ENCODE measurements at places on chromosomes 6 and 20. TPM values are rescaled to one million over a fixed set of nuclear protein-coding genes. Genes with fewer than 3 reads are reported as not detected.

- DNase-seq: no peak
These were observed 415.5 kb upstream of the MAN1A1 start for GRCh38 chr6:119764927-119765681.

The RSPO3 gene
- not detected for total RNA-seq

DNA sequence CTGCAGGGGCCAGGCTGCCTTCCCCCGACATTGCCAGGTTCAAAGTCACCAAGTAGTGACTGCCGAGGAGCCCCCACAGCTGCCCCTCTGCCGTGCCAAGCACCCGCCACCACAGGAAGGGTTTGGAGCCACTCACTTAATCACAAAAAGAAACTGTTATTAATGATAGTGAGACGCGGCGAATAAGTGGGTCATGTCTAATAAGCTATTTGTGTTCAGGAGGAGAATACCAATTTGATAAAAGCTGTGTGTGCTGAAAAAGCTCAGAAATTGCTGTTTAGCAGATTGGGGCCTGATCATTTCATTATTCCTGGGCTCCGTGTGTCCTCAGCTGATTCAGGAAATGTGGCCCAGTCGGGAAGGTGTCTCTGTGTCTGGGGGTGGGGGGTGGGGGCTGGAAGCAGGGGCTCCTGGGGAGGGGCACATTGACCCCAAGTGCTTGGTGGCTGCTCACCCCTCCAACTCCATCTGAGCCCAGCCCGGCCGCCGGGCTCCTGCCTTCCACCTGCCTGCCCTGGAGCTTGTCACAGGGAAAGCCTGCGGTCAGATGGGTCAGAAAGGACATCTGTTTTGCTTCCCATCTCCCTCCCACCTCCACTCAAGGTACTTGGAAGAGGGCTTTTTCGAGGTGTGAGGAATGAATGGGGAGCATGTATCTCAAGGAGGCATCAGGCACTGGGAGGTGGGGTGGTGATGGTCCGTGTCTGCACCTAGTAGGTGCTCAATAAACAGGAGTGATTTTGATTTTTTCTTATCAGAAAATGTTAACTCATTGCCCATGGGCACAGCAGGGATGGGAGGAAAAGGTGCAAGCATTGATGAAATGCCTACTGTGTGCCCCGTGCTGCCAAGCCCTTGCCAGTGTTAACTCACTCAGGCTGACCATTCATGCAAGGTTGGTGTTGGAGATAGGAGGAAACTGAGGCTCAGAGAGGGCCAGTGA lies 3.0 kb downstream of the VSTM2L start:
- no peak for DNase-seq

DNA sequence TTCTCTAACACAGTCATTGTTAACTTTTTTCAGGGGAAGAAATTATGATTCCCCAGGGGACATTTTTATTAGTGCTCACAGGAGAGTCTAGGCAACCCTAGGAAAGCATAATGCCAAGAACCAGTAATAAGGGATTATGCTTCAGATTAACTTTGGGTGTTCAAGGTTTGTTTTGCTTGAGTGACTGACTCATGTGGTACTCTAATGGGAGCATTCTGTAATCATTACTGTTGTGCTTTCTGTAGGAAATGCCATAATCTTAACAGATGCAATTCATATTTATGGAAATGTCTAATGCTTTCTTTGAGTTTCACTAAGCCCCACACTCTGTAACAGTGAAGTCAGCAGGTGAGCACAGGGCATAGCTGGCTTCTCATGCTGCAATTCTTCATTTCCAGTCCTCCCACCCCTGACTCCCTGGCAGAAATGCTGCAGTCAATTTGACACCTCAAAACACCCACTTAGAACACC lies 263.4 kb upstream of the MAN1A1 start:
- no peak for DNase-seq

The SLC17A1 gene
- total RNA-seq: not detected

DNA sequence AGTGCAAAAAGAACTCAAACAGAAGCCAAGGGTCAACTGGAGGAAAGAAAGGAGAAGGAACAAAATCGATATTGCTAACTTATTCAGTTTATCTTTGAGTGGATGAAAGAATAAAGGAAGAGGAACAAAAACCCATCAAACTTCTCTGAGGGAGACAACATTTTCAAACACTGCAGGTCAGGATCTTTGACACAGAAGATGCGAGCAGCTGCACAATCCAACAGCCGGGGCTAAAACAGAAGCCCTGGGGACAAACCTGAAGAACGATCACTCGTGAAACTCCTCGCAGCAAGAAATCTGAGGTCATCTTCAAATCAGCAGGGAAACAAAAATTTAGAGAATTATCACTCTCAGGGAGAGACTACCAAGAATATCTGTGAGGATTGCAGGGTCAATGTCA lies 14.2 kb downstream of the SLC23A2 start:
- no peak for DNase-seq

DNA sequence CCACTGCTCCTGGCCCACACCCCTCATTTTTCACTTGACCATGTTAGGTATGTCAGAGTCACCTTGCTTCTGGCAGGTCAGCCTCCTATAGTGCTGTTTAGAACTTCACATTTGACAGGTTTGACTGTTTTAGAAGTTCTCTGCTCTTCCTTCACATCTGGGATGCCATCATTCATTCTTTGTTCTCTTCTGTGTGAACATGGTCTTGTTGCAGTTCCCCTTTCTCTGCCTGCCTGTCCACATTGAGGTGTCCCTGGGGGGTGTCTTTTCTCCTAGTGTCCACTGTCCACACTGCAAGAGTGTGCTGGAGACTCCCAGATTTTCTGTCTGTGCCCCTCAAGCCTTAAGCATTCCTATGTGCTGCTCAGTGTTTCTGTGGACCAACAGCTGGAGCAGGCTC lies 89.5 kb downstream of the JARID2 start:
- DNase-seq: no peak

The CNR1 gene
- total RNA-seq: 6.0 TPM

The NOX3 gene
- total RNA-seq: not detected

The AKIRIN2 gene
- total RNA-seq: 32.9 TPM

DNA sequence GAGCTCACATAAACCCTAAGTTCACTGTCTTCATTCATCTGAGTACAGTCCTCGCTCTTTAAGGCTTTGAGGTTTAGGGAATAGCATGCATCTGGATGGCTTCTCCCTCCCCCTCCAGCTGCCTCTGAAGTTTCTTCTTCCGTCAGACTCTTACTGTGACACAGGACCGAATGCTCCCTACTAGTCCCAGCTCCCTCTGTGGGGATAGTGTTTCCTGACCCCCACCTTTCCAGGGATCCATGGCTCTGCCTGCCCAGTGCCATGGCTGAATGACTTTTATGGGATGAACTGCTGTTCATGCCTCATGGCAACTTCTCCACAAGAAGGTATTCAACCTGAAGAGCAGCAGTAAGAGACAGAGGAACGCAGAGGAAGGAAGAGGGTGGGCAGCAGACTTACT lies 79.8 kb upstream of the EMILIN3 start:
- no peak for DNase-seq

GRCh38 chr6:47477497-47478232 lies at the start of gene CD2AP:
Gene CD2AP (plus strand): TSS chr6:47477789. CDS start chr6:47478245, 456 bp downstream.
- peak; percentile 95 for DNase-seq

GRCh38 chr6:111841822-111842221 lies 31.4 kb downstream of the FYN start:
- DNase-seq: no peak

The TSBP1 gene
- not detected for total RNA-seq

The CASP8AP2 gene
- total RNA-seq: 11.3 TPM

DNA sequence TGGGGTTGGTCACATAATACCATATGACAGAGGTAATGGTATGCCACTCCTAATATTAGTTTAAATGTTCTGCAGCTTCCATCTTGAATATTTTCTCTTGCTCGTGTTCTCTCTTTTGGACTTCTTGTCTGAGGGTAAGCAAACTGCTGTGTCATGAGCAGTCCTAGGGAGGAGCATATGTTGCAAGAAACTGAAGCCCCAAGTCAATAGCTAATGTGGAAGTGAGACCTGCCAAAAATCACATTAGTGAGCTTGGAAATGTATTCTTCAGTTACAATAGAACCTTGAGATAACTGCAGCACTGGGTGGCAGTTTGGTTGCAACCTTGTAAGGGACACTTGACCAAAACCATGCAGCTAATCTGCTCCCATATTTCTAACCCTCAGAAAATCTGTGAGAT lies 178.2 kb upstream of the IMPG1 start:
- no peak for DNase-seq

DNA sequence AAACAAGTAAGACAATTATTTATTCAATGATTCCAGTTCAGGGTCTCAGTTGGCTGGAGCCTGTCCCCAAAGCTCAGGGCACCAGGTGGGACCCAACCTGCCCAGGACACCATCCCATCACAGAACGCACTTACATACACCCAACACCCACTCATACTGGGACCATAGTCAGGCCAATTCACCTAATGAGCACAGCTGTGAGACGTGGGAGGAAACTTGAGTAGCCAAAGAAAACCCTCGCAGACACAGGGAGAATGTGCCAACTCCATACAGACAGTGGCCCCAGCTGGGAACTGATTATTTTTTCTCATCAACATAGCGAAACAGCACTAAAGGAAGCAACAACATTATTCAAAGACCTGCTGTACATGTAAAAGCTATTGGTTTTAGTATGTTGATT lies 58.6 kb upstream of the DOK5 start:
- no peak for DNase-seq

The GSTA2 gene
- total RNA-seq: not detected

The LY6G6F gene
- not detected for total RNA-seq

DNA sequence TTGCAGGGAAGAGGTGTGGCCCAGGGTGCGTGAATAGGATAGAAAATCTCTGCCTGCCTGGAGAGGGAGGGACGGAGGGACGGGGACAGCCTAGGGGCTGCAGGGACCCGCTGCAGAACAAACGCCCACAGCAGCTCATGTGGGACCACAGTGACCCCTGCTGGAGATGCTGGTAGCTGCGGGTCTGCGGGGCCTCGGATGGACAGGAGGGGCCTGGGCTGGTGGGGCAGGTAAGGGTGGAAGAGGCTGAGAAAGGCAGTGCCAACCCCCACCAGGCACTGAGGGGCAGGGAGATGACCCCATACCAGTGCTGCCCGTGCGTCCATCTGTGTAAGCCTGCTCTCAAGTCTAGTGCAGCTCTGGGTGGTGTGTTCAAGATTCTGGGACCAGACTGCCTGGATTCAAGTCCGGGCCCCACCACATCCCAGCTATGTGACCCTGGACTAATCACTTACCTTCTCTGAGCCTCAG lies 39.4 kb downstream of the KIAA1755 start:
- peak; percentile 97 for DNase-seq

DNA sequence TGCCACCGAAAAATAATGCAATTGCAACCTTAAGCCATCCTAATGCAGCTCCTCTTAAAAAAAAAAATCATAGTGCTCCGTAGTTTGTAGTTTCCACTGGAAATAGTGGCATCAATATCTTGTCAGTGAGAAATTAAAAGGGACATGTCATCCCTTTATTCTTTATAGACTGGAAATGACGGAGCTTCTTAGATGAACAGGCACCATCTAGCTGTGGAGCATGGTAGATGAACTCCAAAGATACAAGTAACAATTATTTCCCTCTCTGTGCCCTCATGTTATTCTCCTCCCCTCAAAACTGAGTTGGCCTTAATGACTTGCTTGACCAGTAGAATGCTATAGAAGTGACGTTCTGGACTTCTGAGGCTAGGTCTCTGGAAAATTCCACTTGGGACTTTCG lies 268.1 kb upstream of the SPTLC3 start:
- DNase-seq: no peak

The ADGB gene
- not detected for total RNA-seq

GRCh38 chr6:116764961-116765841 lies at the start of gene FAM162B:
Gene FAM162B (minus strand): TSS chr6:116765719. CDS start chr6:116765576, 143 bp downstream.
- DNase-seq: peak; percentile 82

- DNase-seq: no peak
These were observed 238.2 kb downstream of the GMDS start for GRCh38 chr6:2007165-2007564.

The SAMD3 gene
- 11.5 TPM for total RNA-seq

DNA sequence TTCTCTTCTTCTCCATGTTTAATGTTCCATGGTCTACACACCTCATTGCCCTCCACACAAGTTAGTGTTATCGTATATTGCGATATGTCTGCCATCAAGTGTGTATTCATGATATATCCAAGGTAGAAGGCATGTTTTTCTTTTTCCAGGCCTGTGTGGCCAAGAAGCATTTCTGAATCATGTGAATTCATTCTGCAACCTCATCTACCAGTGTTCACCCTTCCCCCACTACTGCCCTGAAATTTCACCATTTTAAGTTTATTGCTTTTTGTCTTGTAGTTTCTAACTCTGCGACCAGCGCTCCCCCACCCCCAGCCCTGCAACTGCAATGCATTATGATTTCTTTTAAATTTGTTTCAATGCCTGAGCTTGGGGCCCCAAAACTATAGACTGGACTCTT lies 618.0 kb upstream of the FLRT3 start:
- DNase-seq: no peak

DNA sequence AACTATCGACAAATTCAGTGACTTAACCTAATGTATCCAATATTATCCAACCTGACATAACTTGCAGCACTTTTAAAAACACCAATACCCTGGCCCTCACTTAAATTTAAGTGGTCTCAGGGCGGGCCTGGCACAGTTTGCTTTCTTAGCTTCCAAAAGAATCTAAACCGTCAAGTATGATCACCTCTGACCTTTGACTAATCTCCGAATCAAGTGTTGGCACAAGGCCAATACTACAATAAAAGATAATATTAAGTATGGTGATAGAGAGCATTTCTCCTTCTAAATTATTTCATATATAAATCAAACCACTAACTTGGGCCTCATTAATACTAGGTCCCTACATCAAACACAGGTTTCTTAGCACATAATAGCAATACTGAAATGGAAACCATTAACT lies 153.0 kb downstream of the PTPRK start:
- no peak for DNase-seq

The NT5E gene
- total RNA-seq: 0.94 TPM

GRCh38 chr20:25059866-25060465 lies 2.0 kb upstream of the ACSS1 start:
- DNase-seq: no peak

DNA sequence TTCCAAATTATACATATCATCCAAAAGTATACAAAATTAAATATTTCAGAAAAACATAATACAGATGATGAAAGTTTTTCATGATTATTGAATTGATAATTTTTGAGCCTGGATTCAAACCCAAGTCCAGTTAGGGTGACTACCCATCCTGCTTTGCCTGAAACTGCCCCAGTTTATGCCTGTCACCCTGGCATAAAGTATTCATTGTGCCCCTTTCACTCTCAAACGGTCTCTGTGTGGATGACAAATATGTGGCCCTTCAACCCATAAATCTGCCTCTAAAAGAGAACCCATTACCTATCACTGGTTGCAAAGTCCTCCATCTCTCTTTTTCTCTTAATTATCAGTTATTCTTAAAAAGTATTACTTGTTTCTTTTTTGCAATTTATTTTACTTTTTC lies 553.7 kb upstream of the JARID2 start:
- no peak for DNase-seq

- DNase-seq: no peak
These were observed 68.0 kb downstream of the CYB5R4 start for GRCh38 chr6:83927470-83927869.

DNA sequence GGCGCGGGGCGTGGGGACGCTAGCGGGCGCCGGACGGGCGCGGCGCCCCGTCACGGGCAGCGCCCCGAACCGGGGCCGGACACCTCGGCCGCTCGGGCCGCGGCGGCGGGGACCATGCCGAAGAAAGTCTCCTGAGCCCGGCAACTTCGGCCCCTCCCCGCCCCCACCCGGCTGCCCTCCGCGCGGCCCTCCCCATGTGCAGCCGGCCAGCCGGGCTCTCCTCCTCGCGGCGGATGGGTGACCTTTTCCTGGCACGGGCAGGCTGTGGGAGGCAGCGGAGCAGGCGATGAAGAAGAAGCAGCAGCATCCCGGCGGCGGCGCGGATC lies 278 bp downstream of the UST start:
- peak; percentile 75 for DNase-seq

GRCh38 chr6:141401168-141401567 lies 731.6 kb upstream of the GJE1 start:
- DNase-seq: no peak

- DNase-seq: no peak
These were observed 10.4 kb downstream of the TFAP2B start for GRCh38 chr6:50829049-50829448.

The SALL4 gene
- 127 TPM for total RNA-seq

Data from H7 (cell line).